Large intestine (tissue), 12 donors: ENCODE measurements at places on chromosomes 16 and 17. TPM values are rescaled to one million over a fixed set of nuclear protein-coding genes. Genes with fewer than 3 reads are reported as not detected.

DNA sequence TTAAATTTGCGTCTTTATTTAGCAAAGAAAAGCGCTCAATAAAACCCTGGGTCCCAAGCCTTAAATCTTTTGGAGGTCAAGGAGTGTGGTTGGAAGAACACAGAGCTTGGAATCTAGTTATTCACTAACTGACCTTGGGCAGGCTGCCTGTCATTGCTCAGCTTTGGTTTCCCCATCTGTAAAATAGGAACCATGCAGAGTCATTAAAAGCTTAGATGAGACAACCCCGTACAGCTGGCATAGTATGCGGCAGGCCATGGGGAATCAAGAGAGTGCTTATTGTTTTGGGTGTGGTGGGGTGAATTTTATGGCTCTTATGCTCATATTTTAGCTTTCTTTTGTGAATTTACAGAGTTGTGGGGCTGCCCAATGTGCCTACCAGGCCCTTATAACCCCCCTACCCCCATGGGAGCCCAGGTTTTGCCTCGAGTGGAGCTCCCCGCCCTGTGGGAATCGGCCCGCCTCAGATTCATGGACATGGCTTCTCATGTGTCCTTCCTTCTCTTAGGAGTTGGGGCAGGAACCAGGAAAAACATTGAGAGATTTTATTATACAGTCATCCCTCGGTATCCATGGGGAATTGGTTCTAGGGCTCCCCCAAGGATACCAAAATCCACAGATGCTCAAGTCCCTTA, 113.5 kb downstream of the CLEC16A start:
- DNase-seq, result no peak

ASPA gene
- 0.96 TPM for polyA plus RNA-seq

DNA sequence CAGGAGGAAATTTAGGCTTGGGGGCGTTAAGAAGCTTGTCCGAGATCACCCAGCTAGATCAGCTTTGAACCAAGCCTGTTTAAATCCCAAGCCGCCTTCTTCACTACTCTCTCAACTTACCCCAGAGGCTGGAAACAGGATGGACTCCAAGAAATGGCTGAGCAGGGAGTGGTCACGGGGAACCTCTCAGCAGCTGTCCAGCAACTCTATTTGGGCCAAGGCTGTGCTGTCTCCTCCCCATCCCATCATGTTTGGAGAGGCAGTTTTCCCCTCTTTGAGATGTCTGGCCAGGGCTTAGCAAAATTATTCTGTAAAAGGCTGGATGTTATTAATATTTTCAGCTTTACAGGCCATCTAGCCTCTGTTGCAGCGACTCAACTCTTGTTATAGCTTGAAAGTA, 305.7 kb downstream of the RBFOX1 start:
- DNase-seq, result no peak

DNA sequence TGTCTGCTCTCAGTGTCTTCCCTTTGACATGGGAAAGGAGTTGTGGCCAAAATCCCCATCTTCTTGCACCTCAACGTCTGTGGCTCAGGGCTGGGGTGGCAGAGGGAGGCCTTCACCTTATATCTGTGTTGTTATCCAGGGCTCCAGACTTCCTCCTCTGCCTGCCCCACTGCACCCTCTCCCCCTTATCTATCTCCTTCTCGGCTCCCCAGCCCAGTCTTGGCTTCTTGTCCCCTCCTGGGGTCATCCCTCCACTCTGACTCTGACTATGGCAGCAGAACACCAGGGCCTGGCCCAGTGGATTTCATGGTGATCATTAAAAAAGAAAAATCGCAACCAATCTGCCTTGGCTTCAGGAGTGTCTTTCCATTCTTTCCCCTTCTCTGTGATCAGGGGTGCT, 918 bp upstream of the MRM1 start:
- no peak for DNase-seq

HBQ1 gene
- 0.73 TPM for polyA plus RNA-seq

PAQR4 gene
- polyA plus RNA-seq, result 16.4 TPM

PHB1 gene
- polyA plus RNA-seq, result 160 TPM

TUBG2 gene
- 16.2 TPM for polyA plus RNA-seq

HID1 gene
- 42.3 TPM for polyA plus RNA-seq
